ENCODE measurements at places on chromosomes 11 and 22.

DNA sequence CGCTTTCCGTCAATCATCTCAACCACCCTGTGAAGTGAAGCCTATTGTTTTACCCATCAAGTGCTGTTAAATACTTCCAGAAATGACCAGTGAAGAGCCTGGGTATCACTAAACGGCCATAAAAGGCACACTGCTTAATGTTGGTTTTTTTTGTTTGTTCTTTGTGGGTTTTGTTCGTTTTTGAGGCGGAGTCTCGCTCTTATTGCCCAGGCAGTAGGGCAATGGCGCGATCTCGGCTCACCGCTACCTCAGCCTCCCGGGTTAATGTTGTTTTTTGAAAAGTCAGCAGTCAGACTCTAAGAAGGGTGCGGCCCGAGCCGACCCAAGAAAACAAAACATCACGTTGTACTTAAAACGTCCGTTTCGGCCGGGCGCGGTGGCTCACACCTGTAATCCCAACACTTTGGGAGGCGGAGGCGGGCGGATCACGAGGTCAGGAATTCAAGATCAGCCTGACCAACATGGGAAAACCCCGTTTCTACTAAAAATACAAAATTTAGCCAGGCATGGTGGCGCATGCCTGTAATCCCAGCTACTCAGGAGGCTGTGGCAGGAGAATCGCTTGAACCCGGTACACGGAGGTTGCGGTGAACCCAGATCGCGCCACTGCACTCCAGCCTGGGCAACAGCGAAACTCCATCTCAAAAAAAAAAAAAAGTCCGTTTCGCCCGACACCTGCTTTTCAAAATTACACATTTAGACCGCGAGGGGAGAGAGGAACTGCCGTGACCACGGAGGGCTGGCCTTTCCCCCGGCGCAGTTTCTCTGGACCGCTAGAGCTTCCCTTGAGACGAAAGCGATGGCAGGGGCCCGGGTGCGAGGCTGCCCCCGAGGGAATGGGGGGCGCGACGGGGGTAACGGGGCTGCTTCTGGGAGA lies 714 bp downstream of the CD59 start:
- no peak for DNase-seq

DNA sequence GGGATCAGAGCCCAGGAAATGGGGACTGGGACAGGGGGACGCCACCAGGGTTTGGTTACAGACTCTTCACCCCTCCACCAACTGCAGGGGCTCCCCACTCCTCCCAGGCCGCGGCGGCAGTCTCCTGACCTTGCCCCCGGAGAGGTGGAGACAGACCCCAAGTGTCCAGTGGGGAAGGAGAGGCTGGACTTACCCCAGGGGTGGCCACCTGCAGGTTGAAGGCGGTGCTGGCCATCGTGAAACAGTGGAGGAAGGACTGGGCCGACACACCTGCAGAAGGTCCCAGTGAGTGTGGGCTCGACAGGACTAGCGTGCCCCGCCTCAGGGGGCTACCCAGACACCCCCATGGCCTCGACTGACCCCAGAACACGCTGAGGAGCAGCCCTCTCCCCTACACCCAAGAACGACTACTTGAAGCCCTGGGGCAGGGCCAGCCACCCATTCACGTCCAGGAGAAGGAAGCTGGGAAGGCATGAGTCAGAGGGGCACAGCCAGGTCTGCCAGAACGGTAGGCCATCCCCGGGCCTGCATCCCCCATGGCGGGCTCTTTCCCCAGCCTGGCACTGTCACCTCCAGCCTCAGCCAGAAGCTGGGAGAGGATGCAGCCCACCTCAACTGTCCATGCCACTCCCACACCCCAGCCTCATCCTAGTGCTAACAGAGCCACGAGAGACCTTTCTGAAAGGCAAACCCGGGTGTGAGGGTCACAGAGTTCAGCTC lies 2.3 kb downstream of the GATD1 start:
- DNase-seq, result no peak

DNA sequence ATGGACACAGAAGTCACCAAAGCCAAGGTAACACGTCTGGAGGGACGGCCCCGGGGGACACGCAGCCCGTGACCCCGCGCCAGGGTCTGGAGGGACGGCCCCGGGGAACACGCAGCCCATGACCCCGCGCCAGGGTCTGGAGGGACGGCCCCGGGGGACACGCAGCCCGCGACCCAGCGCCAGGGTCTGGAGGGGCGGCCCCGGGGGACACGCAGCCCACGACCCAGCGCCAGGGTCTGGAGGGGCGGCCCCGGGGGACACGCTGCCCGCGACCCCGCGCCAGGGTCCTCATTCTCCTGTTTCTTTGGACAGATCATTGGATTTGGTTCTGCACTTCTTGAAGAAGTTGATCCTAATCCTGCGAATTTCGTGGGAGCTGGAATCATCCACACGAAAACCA lies 27.1 kb downstream of the MUC6 start:
- no peak for DNase-seq

- DNase-seq, result no peak
These were observed 9.8 kb downstream of the NRXN2 start for GRCh38 chr11:64713016-64713707.

DNA sequence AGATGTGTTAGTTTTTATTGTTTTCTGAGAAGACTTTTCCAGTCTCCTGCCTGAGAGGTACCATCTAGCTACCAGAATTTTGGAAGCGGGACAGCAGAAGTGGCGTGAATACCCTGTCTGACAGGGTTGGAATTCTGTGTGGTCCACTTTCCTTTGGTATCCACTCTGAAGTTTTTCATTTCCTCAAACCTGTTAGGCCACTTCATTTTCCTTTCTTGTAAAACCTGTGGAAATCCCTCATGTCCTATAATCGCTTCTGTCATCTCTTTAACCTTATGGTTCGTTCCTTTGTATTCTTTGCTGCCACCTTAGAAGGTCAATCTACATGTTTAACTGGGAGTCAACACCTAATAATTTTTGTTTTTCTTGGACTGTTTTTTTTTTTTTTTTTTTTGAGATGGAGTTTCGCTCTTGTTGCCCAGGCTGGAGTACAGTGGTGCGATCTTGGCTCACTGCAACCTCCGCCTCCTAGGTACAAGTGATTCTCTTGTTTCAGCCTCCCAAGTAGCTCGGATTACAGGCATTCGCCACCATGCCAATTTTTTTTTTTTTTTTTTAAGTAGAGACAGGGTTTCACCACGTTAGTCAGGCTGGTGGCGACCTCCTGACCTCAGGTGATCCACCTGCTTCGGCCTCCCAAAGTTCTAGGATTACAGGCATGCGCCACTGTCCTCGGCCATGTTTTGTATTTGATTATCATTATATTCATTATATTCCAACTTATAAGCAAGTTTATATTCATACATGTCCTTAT lies 7.1 kb downstream of the SFI1 start:
- DNase-seq, result no peak

- no peak for DNase-seq
These were observed 477.0 kb downstream of the TBC1D22A start for GRCh38 chr22:47239474-47239860.

- no peak for DNase-seq
These were observed 13.3 kb upstream of the CACNA1I start for GRCh38 chr22:39556970-39557841.

GRCh38 chr22:49021131-49021925 lies 806.3 kb downstream of the BRD1 start:
- no peak for DNase-seq

GRCh38 chr11:104881117-104881794 lies 17.0 kb downstream of the CASP12 start:
- no peak for DNase-seq

DNA sequence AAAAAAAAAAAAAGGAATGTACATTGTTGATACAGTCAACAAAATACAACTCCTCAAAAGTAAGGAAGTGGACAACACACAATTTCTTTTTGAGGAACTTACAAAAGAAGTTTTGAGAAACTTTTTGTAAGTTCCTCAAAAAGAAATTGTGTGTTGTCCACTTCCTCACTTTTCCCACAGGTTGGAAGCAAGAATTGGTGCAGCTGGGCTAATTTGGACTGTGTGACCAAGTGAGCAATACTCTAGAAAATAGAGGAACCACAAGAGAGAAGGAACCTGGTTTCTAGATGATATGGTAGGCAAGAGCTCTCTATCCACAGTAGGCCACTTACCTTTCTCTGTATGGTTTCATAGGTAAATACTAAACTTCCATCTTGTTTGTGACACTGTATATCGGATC lies 1053.8 kb downstream of the LRRC4C start:
- no peak for DNase-seq

- DNase-seq, result no peak
These were observed 25.1 kb upstream of the CCDC134 start for GRCh38 chr22:41775338-41775737.

DNA sequence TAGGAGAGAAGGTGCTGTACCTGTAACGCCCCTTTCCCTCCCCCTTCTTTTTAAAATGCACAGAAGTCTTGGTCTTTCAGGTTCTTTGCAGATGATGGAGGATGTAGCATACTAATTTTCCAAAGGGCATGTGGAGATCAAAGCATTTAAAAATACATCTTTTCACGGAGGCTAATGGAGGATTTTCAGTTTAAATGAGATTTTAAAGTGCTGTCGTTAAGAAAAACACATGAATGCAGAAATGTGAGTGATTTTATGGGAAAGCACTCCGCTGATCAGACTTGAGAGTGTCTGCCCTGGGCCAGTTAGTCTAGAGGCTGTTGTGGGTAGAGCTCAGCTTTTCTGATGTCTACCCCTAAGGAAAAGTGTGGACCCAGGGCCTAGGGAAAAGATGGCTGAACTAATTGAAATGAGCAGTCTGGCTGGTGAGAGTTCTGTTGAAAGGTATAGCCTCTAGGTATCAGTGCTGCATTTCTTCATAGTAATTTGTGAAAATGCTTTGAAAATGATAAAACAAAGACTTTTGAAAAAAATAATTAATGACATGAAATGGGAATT lies 2.5 kb downstream of the AMOTL1 start:
- DNase-seq, result no peak

GRCh38 chr22:40094485-40094884 lies 83.2 kb upstream of the TNRC6B start:
- no peak for DNase-seq

- no peak for DNase-seq
These were observed 33.4 kb downstream of the SIK2 start for GRCh38 chr11:111635706-111636045.
